T follicular helper cell (primary cell): ENCODE measurements at places on chromosomes 6 and 20.

DNA sequence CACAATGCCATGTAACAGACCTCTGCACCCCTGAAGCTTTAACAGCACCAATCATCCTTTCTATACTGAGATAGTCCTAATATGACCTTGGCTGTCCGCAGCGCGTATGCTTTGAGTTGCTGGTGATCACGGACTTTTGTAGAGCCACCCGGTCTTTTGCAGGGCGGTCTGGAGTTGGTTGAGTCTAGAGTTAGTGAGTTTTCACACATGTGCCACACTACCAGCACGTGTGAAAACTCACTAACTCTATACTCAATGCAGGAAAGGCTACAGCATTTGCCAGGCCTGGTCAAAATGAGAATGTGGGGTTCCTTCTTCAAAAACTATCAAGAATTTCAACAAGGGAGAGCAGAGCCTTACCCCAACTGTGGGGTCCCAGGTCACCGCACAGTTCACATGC lies 14.6 kb downstream of the AGPAT4 start:
- no peak for DNase-seq

GRCh38 chr6:64010010-64010409 lies 374.4 kb downstream of the PHF3 start:
- DNase-seq: no peak

DNA sequence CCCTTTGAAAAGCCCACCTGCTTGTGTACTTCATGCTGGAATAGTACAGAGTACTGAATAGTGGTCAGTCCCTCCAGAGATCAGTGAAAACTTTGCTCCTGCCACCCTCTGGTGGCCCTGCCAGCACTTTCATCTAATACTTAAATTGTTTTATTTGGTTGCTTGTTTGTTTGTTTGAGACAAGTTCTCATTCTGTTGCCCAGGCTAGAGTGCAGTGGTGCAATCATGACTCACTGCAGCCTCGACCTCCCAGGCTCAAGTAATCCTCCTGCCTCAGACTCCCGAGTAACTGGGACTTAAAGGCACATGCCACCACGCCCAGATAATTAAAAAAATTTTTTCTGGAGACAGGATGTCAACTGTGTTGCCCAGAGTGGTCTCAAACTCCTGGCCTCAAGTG lies 9.1 kb downstream of the FAM83D start:
- DNase-seq: no peak

- peak; percentile 47 for DNase-seq
These were observed 177.2 kb upstream of the TAB2 start for GRCh38 chr6:149140137-149140909.

DNA sequence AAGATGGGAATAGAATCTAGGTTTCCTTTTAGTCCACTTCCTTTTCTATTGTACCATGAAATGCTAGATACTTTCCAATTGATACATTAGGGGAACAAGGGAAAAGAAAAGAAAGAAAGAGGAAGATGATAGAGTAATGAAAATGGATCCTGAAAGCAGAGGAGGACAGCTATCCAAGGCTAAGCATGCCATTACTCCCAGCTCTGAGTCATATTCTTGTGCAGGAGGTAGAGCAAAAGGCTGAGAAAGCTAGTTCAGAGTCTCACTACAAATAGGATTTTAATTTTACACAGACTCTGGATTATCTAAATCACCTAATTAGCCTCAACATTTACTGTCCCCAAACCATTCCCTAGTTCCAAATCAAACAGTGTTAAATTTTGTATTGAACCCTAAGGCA lies 23.6 kb downstream of the RWDD2A start:
- DNase-seq: no peak

GRCh38 chr6:31132806-31133205 lies 6.1 kb downstream of the PSORS1C2 start:
- DNase-seq: no peak

GRCh38 chr6:48667797-48668196 lies 556.8 kb upstream of the PTCHD4 start:
- DNase-seq: no peak

GRCh38 chr6:12791371-12791770 lies 74.8 kb downstream of the PHACTR1 start:
- DNase-seq: no peak

DNA sequence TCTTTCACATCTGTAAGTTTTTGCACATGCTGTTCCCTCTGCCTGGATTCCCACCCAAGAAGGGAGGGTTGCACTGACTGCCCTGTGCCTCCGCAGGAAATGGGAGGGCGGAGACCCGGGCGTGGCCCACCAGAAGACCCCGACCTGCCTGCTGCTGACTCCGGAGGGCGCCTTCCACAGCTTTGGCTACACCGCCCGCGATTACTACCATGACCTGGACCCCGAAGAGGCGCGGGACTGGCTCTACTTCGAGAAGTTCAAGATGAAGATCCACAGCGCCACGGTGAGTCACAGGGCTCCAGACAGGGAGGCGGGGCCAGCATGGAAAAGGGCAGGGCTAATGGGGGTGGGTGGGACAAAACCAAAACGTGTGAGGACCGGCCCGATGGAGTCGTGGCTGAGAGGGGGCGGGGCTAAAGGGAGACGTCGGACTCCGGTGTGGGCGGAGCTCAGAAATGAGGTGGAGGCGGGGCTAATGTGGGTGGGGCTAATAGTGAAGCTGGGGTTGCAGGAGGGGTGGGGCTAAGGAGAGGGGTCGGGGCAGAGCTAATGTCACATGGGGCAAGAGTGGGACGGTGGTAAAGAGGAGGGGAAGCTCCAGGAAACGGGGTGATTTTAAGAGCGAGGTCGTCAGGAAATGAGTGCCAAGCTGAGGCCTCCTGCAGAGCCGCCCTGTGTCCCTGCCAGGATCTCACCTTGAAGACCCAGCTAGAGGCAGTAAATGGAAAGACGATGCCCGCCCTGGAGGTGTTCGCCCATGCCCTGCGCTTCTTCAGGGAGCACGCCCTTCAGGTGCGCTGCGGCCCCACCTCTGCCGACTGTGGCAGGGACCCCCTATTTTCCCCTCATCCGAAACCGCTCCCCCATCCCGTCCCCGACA lies 12.6 kb downstream of the HSPA12B start:
- peak; percentile 74 for DNase-seq

- no peak for DNase-seq
These were observed 182.0 kb upstream of the MYLIP start for GRCh38 chr6:15946701-15947385.

DNA sequence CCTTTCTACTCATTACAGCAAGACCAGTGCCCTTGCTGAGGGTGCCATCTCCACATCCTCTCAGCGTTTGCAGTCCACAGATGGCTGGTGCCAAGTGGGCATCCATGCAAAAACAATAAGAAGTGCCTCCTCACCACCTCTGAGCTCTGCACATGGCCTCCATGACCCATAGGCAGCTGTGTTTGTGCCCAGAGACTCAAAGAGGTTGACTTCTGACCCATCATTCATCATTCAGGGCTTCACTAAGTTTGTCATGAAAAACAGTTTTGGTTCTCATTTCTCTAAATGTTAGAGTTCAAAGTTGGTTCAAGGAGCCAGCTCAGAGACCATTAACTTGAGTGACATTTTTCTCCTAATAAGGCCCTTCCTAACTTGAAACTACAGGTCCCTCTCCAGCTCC lies 512.6 kb upstream of the MAP3K7 start:
- DNase-seq: no peak

GRCh38 chr20:1899241-1899525 lies 4.0 kb downstream of the SIRPA start:
- no peak for DNase-seq

DNA sequence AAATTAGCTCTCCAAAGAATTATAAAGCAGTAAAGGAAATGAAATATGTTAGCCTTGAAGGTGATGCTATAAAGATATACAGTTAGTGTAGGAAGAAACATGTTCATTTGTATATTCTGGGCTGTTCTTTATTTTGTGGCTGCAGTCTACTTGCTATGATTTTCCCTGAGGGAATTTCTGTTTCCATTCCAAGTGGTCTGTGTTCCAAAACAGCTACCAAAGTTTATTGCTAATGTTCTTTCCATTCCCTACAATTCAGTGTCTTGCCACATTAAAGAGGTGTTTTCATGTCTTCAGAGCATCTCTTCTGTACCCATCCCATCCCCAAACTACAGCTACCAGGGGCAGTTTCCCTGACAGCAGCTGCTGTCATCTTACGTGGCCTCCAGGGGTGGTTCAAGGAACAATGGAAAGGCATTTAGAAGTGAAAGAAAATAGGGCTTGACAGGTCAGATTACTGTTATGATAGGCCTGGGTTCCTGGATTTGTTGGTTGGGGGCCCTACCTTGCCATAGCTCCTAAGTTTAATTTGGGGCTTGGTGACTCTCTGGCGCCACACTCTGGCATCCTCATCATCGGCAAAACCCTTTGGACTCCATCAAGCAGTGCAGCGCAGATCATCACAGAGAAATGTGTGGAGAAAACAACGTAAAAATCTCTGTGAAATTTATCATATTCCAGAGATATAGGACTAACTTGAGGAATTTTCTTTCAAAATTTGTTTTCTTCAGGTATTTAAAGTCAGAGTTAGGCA lies 33.8 kb upstream of the AIG1 start:
- DNase-seq: peak; percentile 16

DNA sequence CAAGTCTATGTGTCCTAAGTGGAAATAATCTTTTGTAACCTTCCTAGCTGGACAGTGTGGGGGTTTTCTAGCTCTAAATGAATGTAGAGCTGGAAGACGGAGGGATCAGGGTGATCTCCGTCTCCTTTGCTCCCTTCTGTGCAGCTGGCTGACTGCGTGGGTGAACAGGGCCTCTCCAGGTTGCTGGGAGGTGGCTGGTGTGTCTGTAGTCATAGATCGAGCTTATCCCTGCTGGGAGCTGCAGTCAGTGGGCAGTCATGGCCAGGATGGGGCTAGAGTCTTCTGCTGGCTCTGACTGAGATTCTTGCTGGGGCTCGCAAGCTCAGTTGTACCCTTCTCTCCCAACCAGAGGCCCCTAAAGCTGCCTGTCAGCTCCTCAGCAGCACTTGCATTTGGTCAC lies 6.4 kb downstream of the SEC23B start:
- DNase-seq: no peak

DNA sequence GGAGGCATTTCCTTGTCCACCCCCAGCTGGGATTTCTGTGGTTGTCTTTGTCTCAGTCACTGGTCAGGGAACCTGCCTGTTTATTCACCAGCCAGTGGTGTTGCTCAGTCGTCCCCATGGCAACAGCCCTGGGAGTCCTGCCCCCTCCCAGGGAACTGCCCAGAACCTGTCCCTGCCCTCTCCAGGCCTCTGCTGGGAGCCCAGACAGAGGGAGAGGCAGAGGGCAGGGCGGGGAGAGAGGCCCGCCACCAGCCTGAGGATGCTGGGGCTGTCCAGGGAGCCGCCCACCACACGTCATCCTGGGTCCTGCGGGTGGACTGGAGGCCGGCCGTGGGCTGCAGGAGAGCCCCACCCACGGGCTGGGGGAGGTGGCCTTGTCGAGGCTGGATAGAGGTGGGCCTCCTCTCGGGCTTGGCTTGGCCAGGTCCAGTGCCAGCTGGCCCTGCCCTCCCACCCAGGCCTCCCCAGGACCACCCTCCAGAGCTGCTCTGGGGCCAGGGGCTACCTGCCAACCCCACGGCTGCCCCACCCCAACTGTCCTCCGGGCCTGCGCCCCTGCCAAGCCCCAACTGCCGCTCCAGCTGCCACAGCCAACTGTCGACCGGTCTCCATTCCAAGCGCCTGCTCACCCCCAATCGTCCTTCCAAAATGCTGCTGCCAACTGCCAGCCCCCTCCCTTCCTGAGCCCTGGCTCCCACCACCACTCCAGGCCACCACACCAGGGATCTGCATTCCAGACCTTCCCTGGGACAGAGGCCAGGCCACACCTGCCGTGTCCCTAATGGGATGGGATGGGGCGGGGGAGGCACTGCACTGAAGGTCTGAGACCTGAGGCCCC lies 4.2 kb upstream of the ZBTB46 start:
- DNase-seq: no peak

- DNase-seq: no peak
These were observed 238.9 kb downstream of the ERMARD start for GRCh38 chr6:169990095-169991030.

- no peak for DNase-seq
These were observed 1.9 kb downstream of the SNX5 start for GRCh38 chr20:17966432-17967310.

DNA sequence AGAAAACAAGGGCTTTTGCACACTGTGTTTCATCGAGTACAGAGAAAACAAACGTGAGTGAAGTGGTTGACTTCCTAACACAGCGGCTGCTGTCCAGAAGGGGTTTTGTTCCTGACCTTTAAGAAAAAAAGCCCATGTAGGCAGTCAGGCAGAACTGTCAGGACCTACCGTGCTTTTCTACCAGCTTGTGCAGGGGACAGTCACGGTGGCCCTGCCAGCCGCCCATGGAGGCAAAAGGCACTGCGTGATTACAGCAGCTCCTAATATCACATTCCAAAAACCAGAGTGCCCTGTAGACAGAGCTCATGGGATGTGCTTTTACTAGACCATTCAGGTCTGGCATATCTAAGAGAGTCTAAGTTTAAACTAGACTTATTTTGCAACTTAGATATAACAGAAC lies 12.2 kb downstream of the TNFAIP3 start:
- no peak for DNase-seq
